ENCODE measurements at places on chromosomes 13 and 19.

GRCh38 chr13:46487748-46488147, 65.2 kb upstream of the LRCH1 start:
- no peak for DNase-seq

DNA sequence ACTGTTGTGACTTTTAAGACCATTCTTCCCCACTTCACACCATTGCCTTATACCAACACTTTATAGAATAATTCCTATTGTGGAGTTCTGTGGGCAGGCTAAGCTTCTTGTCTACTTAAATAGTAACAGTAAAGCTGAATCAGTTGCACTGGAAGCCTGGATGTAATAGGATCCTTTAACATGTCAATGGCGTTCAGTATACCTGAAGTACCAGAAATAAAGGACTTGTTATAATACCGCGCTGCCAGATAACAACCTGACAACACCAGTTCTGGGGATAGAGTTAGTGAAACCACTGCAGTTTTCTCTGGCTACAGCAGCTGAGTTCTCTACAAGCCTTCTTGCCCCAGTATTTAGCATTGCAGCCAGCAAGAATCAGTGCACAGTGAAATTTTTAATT, 52.0 kb upstream of the TNFRSF19 start:
- no peak for DNase-seq

- no peak for DNase-seq
Measured at GRCh38 chr19:11291991-11292390, 4.0 kb upstream of the TSPAN16 start.

- DNase-seq: no peak
Measured at GRCh38 chr13:83498045-83498444, 384.2 kb downstream of the SLITRK1 start.

- no peak for DNase-seq
Measured at GRCh38 chr13:26957182-26957581, 196.6 kb upstream of the GPR12 start.

- no peak for DNase-seq
Measured at GRCh38 chr13:80778297-80778696, 437.4 kb upstream of the SPRY2 start.

GRCh38 chr13:100584896-100585295, 3.7 kb downstream of the GGACT start:
- peak; percentile 14 for DNase-seq

- DNase-seq: no peak
Measured at GRCh38 chr13:73703606-73704005, 430.6 kb downstream of the KLF12 start.

- no peak for DNase-seq
Measured at GRCh38 chr13:25928941-25929505, 122.8 kb downstream of the SHISA2 start.

Data from H4 (cell line).